ENCODE measurements at places on chromosomes 16 and 17.

DNA sequence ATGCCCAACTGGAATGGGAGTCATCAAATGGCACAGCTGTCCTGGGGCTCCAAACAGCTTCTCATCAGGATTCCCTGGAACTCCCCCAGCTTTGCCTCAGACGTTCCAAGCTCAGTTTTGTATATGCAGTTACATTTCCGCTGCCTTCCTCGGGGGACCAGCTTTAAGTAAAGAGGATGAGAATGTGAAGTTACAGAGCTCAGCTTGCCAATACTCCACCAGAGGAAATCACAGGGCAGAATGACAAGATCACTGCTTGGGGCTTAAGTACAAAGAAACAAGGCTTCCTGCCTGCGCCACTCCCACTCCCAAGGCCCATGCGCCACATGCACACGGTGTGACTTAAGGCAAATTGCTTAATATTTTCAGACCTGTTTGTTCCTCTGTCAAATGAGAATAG lies 272.4 kb upstream of the CDH11 start:
- DNase-seq: no peak
- no peak overlapping the region for H3K4me3 ChIP-seq
- H3K27me3 ChIP-seq: no peaks in the 10 kb centered on the region
- no peaks in the 10 kb centered on the region for H3K4me1 ChIP-seq
- no peak overlapping the region for H3K27ac ChIP-seq
- H3K36me3 ChIP-seq: no peaks in the 10 kb centered on the region

DNA sequence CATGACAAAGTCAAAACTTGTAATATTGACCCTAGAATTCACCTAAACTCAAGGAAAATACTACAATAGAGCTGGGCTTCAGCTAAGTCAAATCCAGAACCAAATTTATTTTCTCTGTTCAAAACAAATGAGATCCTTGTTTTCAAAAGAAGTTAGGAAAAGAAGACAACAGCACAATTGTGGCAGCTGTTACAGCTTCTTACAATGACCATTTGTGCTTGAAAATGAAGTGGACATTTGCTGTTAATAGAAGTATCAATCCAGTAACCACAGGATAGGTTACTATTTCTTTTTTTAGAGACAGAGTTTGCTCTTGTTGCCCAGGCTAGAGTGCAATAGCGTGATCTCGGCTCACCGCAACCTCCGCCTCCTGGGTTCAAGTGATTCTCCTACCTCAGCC lies 44.4 kb downstream of the APPBP2 start:
- H3K27ac ChIP-seq: no peak overlapping the region
- DNase-seq: no peak
- no peaks in the 10 kb centered on the region for H3K4me1 ChIP-seq
- H3K27me3 ChIP-seq: no peaks in the 10 kb centered on the region

- no peak overlapping the region for H3K27ac ChIP-seq
- H3K27me3 ChIP-seq: no peaks in the 10 kb centered on the region
- DNase-seq: peak; percentile 53
- H3K36me3 ChIP-seq: peaks cover 12% of the 10 kb centered on the region
- H3K4me3 ChIP-seq: no peak overlapping the region
Observed at GRCh38 chr17:82424001-82424862, 5.8 kb upstream of the OGFOD3 start.

GRCh38 chr16:31002250-31002700 lies 8.2 kb downstream of the STX1B start:
- no peak overlapping the region for H3K27ac ChIP-seq
- no peaks in the 10 kb centered on the region for H3K27me3 ChIP-seq
- H3K4me3 ChIP-seq: no peak overlapping the region
- H3K36me3 ChIP-seq: no peaks in the 10 kb centered on the region
- peaks cover 10% of the 10 kb centered on the region for H3K4me1 ChIP-seq

GRCh38 chr16:54817940-54818574 lies 112.6 kb upstream of the IRX5 start:
- DNase-seq: no peak
- H3K4me1 ChIP-seq: no peaks in the 10 kb centered on the region

- peaks cover 42% of the 10 kb centered on the region for H3K4me1 ChIP-seq
- no peak overlapping the region for H3K4me3 ChIP-seq
- H3K27ac ChIP-seq: no peak overlapping the region
Observed at GRCh38 chr17:47998044-47998443, 27.1 kb downstream of the CDK5RAP3 start.

DNA sequence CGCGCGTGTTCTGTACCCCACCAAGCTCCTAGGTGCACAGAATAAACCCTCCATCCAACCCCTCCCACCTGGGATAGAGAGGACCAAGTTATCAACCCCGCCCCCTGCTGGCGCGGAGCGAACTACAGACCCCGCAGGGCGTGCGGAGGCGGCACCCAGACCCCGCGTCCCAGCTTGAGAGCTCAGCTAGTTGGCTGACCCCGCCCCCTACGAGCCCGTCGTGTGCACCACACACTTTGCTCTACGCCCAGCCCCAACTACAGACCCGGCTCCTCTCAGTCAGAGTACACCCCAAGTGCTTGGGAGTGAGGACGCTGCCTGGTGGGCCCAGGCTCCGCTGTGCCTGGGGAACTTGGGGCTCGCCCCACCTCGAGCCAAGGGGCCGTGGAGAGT lies 1.5 kb downstream of the GRIN2A start:
- H3K4me1 ChIP-seq: no peaks in the 10 kb centered on the region
- H3K36me3 ChIP-seq: no peaks in the 10 kb centered on the region
- no peak for DNase-seq

DNA sequence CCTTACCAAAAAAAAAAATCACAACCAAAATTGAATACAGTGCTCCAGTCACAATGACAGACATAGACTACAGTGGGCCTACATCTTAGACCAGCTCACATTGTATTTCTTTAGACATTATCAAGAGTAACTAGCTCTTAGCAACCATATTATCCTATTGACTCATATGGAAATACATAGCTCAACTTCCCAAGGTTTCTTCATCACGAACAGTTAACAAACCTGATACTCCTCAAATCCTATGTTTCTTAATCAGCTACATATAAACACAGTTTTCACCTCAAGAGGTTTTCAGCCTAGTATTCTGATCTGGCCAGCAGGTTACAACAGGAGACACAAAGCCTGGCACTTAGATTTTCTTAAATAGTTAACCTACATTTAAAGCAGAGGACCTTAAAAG lies 29.7 kb downstream of the CMC2 start:
- H3K27ac ChIP-seq: no peak overlapping the region
- no peaks in the 10 kb centered on the region for H3K4me1 ChIP-seq
- H3K27me3 ChIP-seq: no peaks in the 10 kb centered on the region
- no peak for DNase-seq
- no peak overlapping the region for H3K4me3 ChIP-seq

GRCh38 chr16:59543641-59544040 lies 809.5 kb upstream of the GOT2 start:
- H3K4me3 ChIP-seq: no peak overlapping the region
- H3K27ac ChIP-seq: no peak overlapping the region
- no peaks in the 10 kb centered on the region for H3K27me3 ChIP-seq
- no peaks in the 10 kb centered on the region for H3K4me1 ChIP-seq
- no peaks in the 10 kb centered on the region for H3K36me3 ChIP-seq

GRCh38 chr16:72985148-72985941 lies 62.6 kb downstream of the ZFHX3 start:
- H3K4me3 ChIP-seq: no peak overlapping the region
- H3K4me1 ChIP-seq: peaks cover 12% of the 10 kb centered on the region
- no peaks in the 10 kb centered on the region for H3K27me3 ChIP-seq
- no peaks in the 10 kb centered on the region for H3K36me3 ChIP-seq
- H3K27ac ChIP-seq: no peak overlapping the region

GRCh38 chr17:79497777-79498348 lies 113.0 kb downstream of the RBFOX3 start:
- no peak for DNase-seq
- H3K27me3 ChIP-seq: no peaks in the 10 kb centered on the region
- H3K4me1 ChIP-seq: no peaks in the 10 kb centered on the region
- H3K27ac ChIP-seq: no peak overlapping the region

GRCh38 chr16:9035996-9036395 lies 55.4 kb upstream of the HAPSTR1 start:
- H3K27ac ChIP-seq: no peak overlapping the region
- no peaks in the 10 kb centered on the region for H3K27me3 ChIP-seq
- no peaks in the 10 kb centered on the region for H3K4me1 ChIP-seq
- DNase-seq: no peak

GRCh38 chr17:15422392-15422965 lies 44.9 kb downstream of the CDRT4 start:
- H3K36me3 ChIP-seq: no peaks in the 10 kb centered on the region
- no peaks in the 10 kb centered on the region for H3K27me3 ChIP-seq
- no peak for DNase-seq
- H3K27ac ChIP-seq: no peak overlapping the region
- no peak overlapping the region for H3K4me3 ChIP-seq
- no peaks in the 10 kb centered on the region for H3K4me1 ChIP-seq

DNA sequence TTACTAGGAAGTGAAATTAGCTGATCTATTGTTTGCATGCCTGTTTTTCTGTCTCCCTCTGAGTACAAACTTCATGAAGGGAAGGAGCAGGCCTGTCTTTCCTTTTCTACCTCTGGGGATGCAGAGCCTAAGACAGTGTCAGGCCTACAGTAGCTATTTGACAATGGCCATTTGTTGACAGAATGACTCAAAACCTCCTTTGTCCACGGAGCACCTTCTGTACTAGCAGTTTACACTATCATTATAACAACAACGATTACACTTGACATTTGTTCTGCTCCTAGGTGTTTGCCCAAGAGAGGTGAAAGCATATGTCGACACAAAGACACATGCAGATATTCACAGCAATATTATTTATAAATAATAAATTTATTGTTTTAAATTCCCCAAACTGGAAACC lies 132.3 kb upstream of the IRX3 start:
- no peak overlapping the region for H3K4me3 ChIP-seq
- H3K27ac ChIP-seq: no peak overlapping the region
- no peaks in the 10 kb centered on the region for H3K27me3 ChIP-seq
- H3K4me1 ChIP-seq: no peaks in the 10 kb centered on the region

GRCh38 chr17:74956093-74956492 lies 16.5 kb downstream of the HID1 start:
- DNase-seq: no peak
- peaks cover 6% of the 10 kb centered on the region for H3K4me1 ChIP-seq
- no peak overlapping the region for H3K4me3 ChIP-seq
- no peaks in the 10 kb centered on the region for H3K27me3 ChIP-seq
- no peak overlapping the region for H3K27ac ChIP-seq
- no peaks in the 10 kb centered on the region for H3K36me3 ChIP-seq

GRCh38 chr17:28842282-28843012 lies at the start of gene FAM222B:
TSS of gene FAM222B (minus strand) at chr17:28842790. CDS start at chr17:28766667, 76,123 bp downstream.
- no peaks in the 10 kb centered on the region for H3K27me3 ChIP-seq
- H3K36me3 ChIP-seq: no peaks in the 10 kb centered on the region
- peak within 1 kb of the TSS; percentile 86 for H3K4me3 ChIP-seq
- peak; percentile 88 for DNase-seq

DNA sequence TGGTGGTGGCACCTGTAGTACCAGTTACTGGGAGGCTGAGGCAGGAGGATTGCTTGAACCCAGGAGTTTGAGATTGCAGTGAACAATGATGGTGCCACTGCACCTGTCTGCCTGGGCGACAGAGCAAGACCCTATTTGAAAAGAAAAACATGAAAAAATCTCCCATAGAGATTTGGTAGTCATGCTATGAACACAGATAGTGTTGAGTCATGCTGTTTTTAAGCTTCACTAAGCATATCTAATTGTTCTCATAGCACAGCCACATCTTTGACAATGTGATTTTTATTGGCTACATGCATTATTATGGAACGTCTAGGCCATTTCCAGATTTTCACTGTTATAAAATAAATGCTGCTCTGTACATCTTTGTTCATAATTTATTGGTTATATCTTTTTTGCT lies 6.0 kb downstream of the IL34 start:
- H3K27ac ChIP-seq: no peak overlapping the region
- no peaks in the 10 kb centered on the region for H3K36me3 ChIP-seq
- DNase-seq: no peak

GRCh38 chr17:60167065-60167741 lies 17.4 kb downstream of the CA4 start:
- peaks cover 13% of the 10 kb centered on the region for H3K4me1 ChIP-seq
- no peak overlapping the region for H3K4me3 ChIP-seq
- H3K36me3 ChIP-seq: no peaks in the 10 kb centered on the region
- no peak for DNase-seq

GRCh38 chr16:4935241-4935855 lies 1.6 kb downstream of the PPL start:
- H3K4me1 ChIP-seq: peaks cover 10% of the 10 kb centered on the region
- H3K4me3 ChIP-seq: no peak overlapping the region
- no peaks in the 10 kb centered on the region for H3K36me3 ChIP-seq

DNA sequence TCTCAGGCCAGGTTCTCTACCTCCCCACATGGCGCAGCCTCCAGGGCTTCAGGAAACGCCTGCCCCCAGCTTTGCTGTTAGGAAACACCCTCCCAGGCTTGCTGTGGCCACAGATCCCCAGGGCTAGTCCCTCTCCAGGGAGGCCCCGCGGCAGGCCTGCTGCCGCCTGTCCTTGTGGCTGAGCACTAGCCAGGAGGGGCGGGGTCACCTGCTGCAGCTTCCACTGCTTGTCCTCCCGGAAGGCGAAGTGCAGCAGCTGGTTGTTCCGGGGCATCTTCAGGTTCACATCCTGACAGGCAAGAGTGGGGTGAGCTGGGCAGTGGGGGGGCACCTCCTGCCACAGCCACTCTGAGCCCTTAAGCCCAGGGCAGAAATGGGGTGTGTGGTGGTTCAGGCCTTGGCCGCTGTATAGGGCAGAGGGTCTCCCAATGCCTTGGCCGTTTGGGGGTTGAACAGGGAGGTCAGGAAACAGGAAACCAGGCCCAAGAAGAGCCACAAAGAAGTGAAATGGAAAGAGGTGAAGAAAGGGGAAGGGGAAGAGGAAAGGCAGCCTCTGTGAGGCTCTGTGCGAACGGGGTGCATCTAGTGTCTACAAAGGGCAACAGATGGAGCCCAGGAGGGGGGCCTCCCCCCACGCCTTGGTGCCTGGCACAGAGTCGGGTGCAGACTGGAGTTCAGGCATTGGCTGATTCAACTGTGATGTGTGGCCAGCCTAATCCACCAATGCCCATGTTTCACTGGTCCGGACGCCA lies 2.0 kb downstream of the ROGDI start:
- peak overlapping the region; percentile 76 for H3K27ac ChIP-seq
- H3K4me1 ChIP-seq: peaks cover 48% of the 10 kb centered on the region
- H3K27me3 ChIP-seq: no peaks in the 10 kb centered on the region
- DNase-seq: peak; percentile 37

- H3K27ac ChIP-seq: no peak overlapping the region
- no peak for DNase-seq
- no peaks in the 10 kb centered on the region for H3K4me1 ChIP-seq
- no peaks in the 10 kb centered on the region for H3K36me3 ChIP-seq
- H3K27me3 ChIP-seq: no peaks in the 10 kb centered on the region
- no peak overlapping the region for H3K4me3 ChIP-seq
Observed at GRCh38 chr16:73354434-73354833, 306.5 kb upstream of the ZFHX3 start.

DNA sequence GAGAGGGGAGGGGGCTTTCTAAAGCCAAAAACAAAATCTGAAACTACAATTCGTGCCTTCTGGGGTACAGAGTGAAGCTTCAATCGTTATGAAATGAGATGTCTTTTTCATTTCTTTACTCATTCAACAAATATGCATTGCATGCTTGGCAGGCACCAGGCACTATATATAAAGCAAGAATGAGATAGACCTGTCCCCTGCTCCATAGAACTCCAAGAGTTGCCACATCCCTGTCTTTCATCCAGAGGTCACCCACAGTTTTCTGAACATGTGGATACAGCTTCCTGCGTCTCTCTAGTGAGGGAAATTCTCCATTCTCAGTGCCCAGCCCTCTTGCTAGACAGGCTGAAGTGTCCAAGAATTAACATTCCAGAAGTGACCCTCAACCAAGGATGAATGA lies 343.2 kb upstream of the MAF start:
- no peaks in the 10 kb centered on the region for H3K27me3 ChIP-seq
- DNase-seq: no peak
- H3K4me3 ChIP-seq: no peak overlapping the region
- no peak overlapping the region for H3K27ac ChIP-seq
- no peaks in the 10 kb centered on the region for H3K36me3 ChIP-seq

Data from CD14-positive monocyte (primary cell).